ENCODE measurements at places on chromosomes 12 and 14. TPM values are rescaled to one million over a fixed set of nuclear protein-coding genes. Genes with fewer than 3 reads are reported as not detected.

The GLTP gene
- total RNA-seq: 50.3 TPM

The BAG5 gene
- 28.6 TPM for total RNA-seq

The COX6A1 gene
- total RNA-seq: 256 TPM

The RBP5 gene
- not detected for total RNA-seq

The SRSF9 gene
- total RNA-seq: 107 TPM

The RARG gene
- total RNA-seq: 46.6 TPM

The SLC17A8 gene
- total RNA-seq: not detected

The PLBD1 gene
- total RNA-seq: 4.7 TPM

The FBLN5 gene
- total RNA-seq: 27.7 TPM

The FOXN4 gene
- total RNA-seq: not detected

The STX2 gene
- total RNA-seq: 31.2 TPM

The TMEM229B gene
- total RNA-seq: 5.8 TPM

The CLEC1A gene
- under 0.01 TPM for total RNA-seq

The TBC1D30 gene
- total RNA-seq: 0.72 TPM

The SART3 gene
- 39.8 TPM for total RNA-seq

The SDR9C7 gene
- total RNA-seq: not detected

The AICDA gene
- total RNA-seq: not detected

The CCDC177 gene
- total RNA-seq: not detected

The DBX2 gene
- not detected for total RNA-seq

The SOX5 gene
- 5.1 TPM for total RNA-seq

The CLBA1 gene
- 11.5 TPM for total RNA-seq

The KRT79 gene
- total RNA-seq: not detected

The PAH gene
- total RNA-seq: not detected

The WSCD2 gene
- total RNA-seq: 0.36 TPM

The JPH4 gene
- not detected for total RNA-seq

The RHEBL1 gene
- total RNA-seq: 0.72 TPM

The RPGRIP1 gene
- under 0.01 TPM for total RNA-seq

The FCF1 gene
- total RNA-seq: 33.3 TPM

The SERPINA3 gene
- total RNA-seq: 5.1 TPM

The CLEC4C gene
- total RNA-seq: not detected

The CLEC4D gene
- total RNA-seq: not detected

The EIF2B2 gene
- 39.4 TPM for total RNA-seq

The COCH gene
- total RNA-seq: 0.29 TPM

The CHGA gene
- total RNA-seq: not detected

The SCN8A gene
- 26.4 TPM for total RNA-seq

The BEGAIN gene
- total RNA-seq: not detected

The ASPG gene
- total RNA-seq: under 0.01 TPM

The PCED1B gene
- 0.29 TPM for total RNA-seq

The IL26 gene
- 2.4 TPM for total RNA-seq

The SLC25A47 gene
- not detected for total RNA-seq

The ABCB9 gene
- 13.0 TPM for total RNA-seq

The MIP gene
- total RNA-seq: not detected

The TUBA1B gene
- total RNA-seq: 578 TPM

The RHOJ gene
- 3.8 TPM for total RNA-seq
